ENCODE measurements at places on chromosomes 1 and 21.

- DNase-seq = no peak
Observed at GRCh38 chr1:178011465-178011828, 41.6 kb upstream of the SEC16B start.

DNA sequence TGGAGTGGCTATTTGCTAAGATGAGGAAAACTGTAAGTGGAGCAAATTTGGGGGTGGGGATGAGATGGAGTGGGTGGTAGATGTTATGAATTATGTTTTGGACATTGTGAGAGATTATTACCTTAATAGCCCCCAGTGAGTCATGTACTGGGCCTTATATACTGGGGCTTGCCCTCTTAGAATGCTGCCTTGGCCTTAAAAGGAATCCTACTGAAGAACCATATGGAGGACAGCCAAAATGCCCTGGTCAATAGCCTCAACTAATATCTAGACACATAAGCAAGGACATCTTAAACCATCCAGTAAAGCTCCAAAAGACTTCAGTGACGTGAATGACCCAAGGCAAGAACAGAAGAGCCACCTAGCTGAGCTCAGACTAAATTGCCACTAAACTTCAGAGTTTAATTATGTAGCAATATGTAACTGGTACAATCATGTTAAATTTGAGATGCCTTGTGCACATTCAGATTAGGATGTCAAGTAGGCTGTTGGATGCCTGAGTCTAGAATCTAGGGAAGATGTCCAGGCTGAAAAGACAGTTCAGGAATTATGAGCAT, 13.9 kb upstream of the IGSF3 start:
- no peak for DNase-seq

GRCh38 chr1:20073256-20073655, 3.3 kb downstream of the PLA2G5 start:
- DNase-seq = no peak

- DNase-seq = peak; percentile 10
Observed at GRCh38 chr1:203028784-203029553, 2.7 kb downstream of the PPFIA4 start.

GRCh38 chr1:30820299-30820698, 62.7 kb upstream of the LAPTM5 start:
- DNase-seq = no peak

DNA sequence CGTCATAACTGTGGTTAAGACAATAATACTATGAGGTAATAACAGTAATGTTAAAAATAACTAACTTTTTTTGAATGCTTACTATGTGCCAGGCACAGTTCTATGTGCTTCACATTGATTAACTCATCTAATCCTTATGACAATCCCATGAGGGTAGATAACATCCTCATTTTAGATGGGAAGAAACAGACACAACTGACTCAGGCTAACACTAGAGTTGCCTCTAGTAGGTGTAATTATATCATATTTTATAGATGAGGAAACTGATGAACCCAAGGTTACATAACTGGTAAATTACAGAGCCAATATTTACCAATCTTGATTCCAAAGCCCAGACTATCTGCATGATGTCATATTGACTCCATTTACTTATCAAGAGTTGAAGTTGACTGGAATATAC, 23.5 kb downstream of the SERPINC1 start:
- DNase-seq = no peak
